ENCODE measurements at places on chromosomes 7 and 10.

DNA sequence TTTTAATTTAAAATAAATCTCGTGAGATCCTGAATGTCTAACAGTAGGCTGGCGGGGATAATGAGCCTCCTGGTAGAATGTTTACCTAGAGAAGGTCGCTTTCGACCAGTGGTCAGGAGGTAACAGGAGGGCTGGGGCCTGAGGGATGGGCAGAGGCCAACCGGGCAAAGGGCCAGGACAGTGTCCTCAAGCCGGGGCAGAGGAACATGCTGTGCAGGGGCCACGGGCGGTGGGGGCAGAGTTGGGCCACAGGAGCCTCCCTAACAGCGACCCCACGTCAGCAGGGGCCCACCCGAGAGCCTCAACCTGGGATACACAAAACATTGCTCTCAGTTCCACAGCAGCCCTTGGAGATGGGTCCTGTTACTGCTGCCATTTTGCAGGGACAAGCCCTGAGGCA, 14.5 kb downstream of the CFAP46 start:
- DNase-seq = no peak

DNA sequence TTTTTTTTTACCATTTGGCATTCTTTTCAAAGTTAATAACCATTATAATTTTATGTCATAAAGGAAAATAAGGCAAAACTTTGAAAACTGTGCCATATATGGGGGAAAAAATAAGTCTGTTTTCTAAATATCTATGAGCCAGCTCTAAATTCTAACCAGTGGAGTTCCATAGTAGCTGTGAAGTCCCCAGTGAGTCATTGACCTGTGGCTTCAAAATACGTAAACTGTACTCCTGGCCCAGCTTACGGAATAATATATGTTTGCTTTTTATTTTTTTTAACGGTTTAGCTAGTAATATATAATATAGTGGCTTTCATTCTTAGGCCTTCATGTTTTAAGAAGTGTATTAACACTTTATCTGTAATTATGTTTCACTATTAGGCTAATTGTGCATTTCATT, 20.5 kb downstream of the ZRANB1 start:
- no peak for DNase-seq

DNA sequence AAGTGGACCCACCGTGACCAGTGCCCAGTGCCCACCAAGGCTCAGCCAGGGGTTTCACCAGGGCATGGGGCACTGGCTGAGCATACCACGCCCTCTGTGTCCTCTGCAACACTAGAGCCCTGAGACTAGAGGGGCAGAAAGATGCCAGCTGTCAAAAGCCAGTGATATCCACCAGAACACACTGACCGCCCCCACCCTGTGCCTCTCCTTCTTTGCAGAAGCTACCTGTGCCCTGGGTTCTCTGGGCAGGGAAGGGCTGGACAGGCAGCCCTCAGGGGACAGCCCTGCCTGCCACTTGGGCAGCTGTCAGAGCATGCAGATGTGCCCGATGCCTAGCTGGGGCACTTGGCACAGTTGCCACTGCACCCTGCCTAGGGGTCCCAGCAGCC, 494 bp downstream of the VSIR start:
- DNase-seq = no peak

GRCh38 chr7:24463474-24463873, 109.8 kb upstream of the PALS2 start:
- no peak for DNase-seq

- DNase-seq = no peak
Measured at GRCh38 chr7:94912085-94912484, 4.7 kb downstream of the PPP1R9A start.

- DNase-seq = no peak
Measured at GRCh38 chr7:83872501-83872900, 223.6 kb upstream of the SEMA3E start.

Measured in NCI-H1417 (cell line).